ENCODE measurements at places on chromosomes 11 and 22.

- no peak for DNase-seq
Measured at GRCh38 chr22:35598396-35598710, 18.8 kb downstream of the MB start.

DNA sequence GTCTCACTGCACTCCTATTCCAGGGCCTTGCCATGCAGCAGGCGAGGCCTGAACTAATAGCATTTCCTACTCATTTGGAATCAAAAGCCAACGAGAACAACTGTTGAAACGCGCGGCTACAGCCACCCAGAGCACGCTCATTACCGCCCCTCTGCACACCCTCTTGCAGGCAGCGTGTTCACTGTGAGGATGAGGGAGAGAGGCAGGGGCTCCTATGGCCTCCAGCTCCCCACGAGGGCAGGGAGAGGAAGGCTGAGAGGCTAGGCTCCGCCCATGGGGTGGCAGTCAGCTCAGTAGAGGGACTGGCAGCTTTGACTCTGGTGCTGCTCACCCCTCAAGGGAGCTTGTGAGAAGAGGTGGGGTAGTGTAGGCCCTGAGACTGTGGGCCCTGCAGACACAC, 26.2 kb downstream of the LMO1 start:
- no peak for DNase-seq

DNA sequence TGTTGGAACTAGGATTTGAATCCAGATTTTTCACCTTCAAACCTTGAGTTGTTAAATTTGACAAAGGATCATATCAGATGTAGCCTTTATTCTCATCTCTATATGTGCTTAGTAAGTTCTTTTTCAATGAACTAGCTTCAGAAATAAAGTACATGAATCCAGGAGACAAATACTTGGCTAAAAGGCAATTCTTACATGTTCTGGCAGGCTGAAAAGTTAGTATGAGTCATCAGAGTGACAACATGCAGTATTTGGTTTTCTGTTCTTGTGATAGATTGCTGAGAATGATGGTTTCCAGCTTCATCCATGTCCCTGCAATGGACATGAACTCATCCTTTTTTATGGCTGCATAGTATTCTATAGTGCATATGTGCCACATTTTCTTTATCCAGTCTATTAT, 40.4 kb downstream of the BBOX1 start:
- no peak for DNase-seq

DNA sequence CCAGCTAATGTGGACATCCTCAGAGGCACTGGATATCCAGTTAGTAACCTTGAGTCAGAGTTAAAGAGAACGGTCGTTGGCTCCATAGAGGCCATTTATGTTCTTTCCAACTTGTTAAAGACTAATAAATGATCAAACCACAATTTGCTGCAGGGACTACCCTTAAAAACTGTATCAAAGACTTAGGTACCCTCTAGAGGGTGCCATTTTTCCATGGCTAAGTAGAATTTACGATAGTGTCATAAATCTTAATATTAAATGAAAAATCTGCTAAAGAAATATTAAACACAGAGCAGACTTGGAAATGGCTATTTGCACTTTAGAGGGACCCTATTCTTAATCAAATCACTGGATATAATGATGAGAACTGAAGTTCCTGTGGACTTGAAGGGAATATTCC, 685.2 kb upstream of the CHORDC1 start:
- no peak for DNase-seq

DNA sequence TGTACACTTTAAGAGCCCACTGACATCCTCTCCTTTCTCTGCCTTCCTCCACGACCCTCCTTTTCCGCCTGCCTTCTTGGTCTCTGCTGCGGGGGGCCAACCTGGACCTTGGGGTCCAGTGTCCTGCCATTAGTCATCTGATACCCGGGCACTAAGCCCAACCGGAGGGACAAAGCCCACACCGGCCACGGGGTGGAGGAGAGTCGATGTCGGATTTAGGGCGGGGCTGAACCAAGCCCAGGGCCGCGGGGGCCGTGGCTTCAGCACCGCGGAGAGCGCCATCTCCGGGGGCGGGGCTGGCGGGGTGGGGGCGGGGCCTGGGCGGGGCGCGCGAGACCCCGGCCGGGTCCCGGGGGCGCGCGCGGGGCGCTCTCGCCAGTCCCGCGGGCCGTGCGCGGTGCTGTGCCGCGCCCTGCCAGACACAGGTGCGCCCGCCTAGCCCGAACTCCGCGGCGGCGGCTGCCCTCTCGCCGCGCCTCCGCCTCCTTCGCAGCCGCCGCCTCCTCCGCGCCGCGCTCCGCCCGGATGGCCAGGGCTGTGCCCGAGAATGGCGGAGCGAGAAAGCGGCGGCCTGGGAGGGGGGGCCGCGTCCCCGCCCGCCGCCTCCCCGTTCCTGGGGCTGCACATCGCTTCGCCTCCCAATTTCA, at the start of gene MAPK8IP1:
MAPK8IP1 (plus strand) TSS at position 378 of the 647 bp plus-strand sequence; CDS start at position 548, 170 bp downstream.
- DNase-seq: peak; percentile 61

GRCh38 chr11:33910296-33910957, 18.6 kb upstream of the LMO2 start:
- no peak for DNase-seq

- DNase-seq: no peak
Measured at GRCh38 chr11:34274712-34275398, 83.0 kb downstream of the ABTB2 start.

DNA sequence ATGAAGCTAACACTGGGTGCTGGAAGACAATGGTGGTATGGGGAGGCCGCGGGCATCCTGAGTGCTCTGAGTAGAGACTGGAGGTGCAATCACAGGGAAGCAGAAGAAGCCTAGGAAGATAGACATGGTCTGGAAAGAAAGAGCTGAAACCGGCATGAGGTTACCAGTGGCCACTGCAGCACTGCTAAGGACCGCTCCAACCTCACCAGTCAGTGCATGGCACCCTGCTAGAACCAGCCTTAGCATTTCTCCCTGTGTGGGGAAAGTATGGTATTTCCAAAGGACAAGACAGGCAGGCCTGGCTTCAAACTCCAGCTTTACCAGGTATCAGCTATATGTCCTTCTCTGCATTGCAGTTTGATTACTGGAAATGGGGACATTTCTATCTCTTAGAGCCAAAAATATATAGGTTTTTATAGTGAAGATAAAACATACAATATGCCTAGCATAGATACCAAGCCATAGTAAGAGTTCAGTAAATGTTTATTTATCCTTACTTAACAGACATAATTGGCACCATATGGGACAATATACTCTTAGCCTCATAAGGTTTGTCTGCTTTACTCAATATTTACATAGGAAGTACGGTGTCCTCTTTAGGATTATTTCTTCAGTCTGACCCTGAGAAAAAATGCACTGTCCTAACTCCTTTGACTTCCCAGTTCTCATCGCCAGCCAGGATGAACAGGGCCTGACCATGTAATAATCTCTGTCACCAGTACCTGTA, 231.1 kb downstream of the TENM4 start:
- no peak for DNase-seq

- no peak for DNase-seq
Measured at GRCh38 chr22:32964411-32965057, 93.6 kb downstream of the SYN3 start.

- no peak for DNase-seq
Measured at GRCh38 chr11:129298988-129299387, 76.7 kb upstream of the BARX2 start.

- DNase-seq: no peak
Measured at GRCh38 chr11:2539371-2540222, 94.8 kb downstream of the KCNQ1 start.

DNA sequence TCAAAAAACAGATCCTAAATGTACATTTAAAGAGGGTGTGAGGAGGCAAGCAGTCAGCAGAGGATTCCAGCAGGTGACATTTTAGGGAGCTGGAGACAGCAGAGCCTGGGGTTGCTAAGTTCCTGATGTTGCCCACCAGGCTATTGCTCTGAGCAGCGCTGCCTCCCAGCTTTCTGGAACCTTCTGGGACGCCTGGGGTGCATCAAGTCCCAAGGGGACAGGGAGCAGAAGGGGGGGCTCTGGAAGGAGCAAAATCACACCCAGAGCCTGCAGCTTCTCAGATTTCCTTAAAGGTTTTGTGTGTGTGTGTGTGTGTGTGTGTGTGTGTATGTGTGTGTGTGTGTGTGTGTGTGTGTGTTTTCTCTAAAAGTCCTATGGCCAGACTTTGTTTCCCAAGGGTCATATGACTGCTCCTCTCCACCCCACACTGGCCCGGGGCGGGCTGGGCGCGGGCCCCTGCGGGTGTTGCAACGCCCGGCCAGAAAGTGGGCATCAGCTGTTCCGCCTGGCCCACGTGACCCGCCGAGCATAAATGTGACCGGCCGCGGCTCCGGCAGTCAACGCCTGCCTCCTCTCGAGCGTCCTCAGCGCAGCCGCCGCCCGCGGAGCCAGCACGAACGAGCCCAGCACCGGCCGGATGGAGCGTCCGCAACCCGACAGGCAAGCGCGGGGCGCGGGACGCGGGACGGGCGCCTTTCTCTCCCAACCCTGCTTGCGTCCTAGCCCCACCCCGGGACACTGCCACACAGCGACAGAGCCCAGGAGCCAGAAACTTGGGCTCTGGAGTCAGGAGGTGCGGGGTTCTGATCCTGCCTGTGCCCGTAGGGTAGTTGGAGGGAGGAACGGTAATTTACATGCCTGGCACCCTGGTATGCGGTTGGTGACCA, at the start of gene HMOX1:
HMOX1 (plus strand) TSS at position 560 of the 887 bp plus-strand sequence; CDS start at position 638, 78 bp downstream.
- DNase-seq: peak; percentile 69
